T-cell (primary cell): ENCODE measurements at places on chromosomes 13 and 19. TPM values are rescaled to one million over a fixed set of nuclear protein-coding genes. Genes with fewer than 3 reads are reported as not detected.

DNA sequence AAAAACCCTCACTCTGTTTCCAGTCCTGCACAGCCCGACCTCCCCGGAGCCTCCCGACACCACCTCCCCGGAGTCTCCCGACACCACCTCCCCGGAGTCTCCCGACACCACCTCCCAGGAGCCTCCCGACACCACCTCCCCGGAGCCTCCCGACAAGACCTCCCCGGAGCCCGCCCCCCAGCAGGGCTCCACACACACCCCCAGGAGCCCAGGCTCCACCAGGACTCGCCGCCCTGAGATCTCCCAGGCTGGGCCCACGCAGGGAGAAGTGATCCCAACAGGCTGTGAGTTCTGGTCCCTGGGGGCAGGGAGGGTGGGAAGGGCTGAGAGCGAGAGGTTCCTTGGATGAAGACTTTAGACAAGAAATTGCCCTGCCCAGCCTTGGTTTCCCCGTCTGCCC lies 5.4 kb downstream of the MADCAM1 start:
- no peak for DNase-seq

DNA sequence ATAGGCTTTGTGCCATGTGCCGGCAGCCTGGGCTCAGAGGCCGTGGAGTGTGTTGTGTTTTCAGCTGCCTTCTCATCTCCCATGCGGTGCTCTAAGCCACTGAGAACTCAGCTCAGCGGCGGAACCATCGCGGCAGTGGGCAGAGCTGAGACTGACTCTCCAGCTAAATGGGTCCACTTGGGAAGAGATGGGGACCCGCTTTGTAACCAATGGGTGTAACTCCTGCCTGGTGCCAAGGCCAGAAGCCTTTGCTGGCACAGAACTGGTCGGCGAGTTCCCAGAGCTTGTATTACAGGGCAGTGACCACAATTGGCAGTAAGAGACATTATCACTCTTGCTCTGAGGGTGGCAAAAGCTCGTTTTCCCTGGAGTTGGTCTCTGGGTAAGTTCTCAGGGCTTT lies 183.0 kb downstream of the STK24 start:
- DNase-seq: no peak

- DNase-seq: no peak
Observed at GRCh38 chr19:8306235-8307054, 1.7 kb downstream of the CD320 start.

GRCh38 chr19:47994209-47994802 lies at the start of gene ELSPBP1:
Gene ELSPBP1 (plus strand): TSS chr19:47994632. CDS start chr19:48008668, 14,036 bp downstream.
- no peak for DNase-seq

- peak; percentile 53 for DNase-seq
Observed at GRCh38 chr19:40274585-40275544, 10.3 kb downstream of the AKT2 start.

GRCh38 chr13:60226507-60226906 lies 62.8 kb upstream of the DIAPH3 start:
- no peak for DNase-seq

- DNase-seq: no peak
Observed at GRCh38 chr13:45934283-45934682, 82.7 kb upstream of the SIAH3 start.

- no peak for DNase-seq
Observed at GRCh38 chr19:41076286-41076685, 12.0 kb upstream of the CYP2A13 start.

- DNase-seq: no peak
Observed at GRCh38 chr19:52197964-52198363, 8.1 kb downstream of the PPP2R1A start.

DNA sequence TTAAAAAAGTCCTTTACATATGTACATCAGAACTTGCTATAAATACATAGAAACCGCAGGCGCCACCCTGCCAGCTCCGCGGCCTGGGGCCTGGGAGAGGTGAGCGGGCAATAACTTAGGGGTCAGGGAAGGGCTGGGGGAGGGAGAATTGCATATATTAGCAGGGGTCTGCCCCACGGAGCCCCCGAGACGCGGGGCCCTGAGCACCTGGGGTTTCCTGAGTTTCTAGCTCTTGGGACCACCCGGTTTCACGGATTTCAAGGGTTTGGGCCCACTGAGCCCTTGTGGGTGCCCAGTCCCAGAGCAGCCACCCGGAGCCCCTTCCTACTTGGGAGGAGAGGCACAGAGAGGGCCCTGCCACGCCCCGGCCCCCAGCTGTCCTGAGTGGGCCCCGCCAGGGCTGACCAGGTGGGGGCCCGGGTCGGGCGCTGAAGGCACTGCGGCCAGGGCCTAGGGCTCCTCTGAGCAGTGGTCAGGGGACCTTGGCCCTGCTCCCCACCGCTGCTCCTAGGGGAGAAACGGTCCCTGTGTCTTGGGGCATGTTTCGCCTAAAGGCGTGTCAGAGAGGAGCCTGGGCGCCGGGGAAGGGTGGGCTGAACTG lies 4.0 kb downstream of the GPX4 start:
- no peak for DNase-seq

DNA sequence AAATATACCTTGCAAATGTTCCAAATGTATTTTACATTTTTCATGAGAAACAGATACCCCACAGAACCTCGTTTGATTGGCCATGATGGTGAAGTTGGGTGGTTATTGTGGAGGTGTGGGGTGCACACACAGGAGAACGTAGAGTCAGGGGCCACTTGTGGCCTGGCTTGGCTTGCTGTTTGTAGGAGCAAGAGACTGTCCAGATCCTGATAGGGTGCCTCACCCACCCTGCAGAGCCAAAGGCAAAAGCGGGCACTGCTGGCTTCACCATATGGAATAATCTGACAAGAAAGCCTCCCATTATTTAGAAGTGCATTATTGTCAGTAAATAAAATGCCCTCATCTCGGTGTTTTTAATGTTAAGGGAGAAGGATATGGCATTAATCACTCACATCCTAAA lies 330.2 kb downstream of the TEX29 start:
- no peak for DNase-seq

DNA sequence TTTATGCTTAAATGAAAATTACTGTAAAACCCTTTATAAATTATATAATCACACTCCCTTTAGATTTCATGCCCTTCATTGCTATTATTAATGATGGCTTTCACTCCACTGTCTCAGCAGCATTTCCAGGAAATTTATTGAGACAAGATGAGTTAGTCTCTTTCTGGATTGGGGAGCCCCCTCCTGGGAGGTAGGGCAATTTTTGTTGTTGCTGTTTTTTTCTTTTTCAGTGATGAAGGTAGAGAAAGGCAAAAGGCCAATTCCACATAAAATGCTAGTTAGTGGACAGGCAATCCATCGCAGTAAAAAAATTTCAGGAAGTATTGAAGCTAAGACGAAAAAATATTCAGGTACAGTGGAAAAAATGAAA lies 80.2 kb downstream of the TEX26 start:
- DNase-seq: no peak

- DNase-seq: no peak
Observed at GRCh38 chr13:48570216-48570828, 37.4 kb upstream of the RCBTB2 start.

DNA sequence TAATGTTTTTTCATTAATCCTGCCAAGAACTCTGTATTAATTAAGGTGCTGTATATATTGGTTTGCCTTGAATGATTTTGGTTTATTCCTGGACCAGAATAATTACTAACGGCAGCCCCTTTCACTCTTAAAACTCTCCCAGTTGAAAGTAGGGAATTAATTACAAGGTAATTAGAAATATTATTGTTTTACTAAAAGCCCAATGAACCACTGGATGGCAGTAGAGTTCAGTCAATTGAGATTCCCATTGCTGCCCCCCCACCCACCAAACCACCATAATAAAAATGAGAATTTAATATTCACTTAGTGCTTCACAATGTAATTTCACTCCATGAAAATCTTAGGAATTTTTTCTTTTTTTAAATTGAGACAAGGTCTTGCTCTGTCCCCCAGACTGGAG lies 13.7 kb downstream of the WBP4 start:
- DNase-seq: peak; percentile 30

DNA sequence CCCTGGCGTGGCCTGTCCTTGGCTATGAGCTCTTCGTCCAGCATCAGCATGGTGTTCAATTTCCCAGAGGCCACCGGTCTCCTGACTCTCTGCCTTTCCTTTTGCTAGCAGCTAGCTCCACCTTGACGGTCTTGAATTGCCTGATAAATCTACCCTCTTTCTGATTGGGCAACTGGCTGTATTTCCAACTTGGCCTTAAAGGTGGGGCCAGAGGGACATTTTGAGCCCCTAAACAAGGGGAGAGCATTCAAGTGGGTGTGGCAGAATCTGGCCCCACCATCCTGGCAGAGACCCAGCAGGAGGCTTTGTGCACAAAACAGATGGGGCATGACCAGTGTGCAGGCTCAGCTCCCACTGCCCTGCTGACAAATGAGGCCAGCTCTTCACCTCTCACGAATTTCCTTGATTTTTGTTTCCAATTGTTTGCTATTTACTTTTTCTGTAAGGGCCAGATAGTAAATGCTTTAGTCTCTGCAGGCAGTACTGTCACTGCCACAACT lies 148.9 kb upstream of the VSTM2B start:
- no peak for DNase-seq

DNA sequence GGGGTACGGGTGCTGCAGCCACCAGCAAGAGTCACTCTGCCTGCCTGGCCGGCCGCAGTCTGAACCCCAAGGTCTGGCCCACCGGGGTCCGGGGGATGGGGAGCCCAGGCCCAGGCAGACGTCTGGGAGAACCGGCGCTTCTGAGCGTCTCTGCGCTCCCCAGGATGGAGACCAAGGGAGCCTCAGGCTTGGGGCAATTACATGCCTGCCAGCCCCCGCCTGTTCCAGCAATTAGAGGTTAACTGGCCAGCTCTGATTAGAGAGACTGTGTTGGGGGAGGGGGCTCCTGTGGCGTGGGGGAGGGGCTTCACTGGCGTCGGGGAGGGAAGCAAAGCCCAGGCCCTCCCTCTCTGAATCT lies 11.9 kb downstream of the MEIS3 start:
- DNase-seq: no peak

GRCh38 chr19:18008814-18009213 lies 844 bp downstream of the ARRDC2 start:
- DNase-seq: no peak

GRCh38 chr13:73870970-73871935 lies 263.0 kb downstream of the KLF12 start:
- peak; percentile 23 for DNase-seq

DNA sequence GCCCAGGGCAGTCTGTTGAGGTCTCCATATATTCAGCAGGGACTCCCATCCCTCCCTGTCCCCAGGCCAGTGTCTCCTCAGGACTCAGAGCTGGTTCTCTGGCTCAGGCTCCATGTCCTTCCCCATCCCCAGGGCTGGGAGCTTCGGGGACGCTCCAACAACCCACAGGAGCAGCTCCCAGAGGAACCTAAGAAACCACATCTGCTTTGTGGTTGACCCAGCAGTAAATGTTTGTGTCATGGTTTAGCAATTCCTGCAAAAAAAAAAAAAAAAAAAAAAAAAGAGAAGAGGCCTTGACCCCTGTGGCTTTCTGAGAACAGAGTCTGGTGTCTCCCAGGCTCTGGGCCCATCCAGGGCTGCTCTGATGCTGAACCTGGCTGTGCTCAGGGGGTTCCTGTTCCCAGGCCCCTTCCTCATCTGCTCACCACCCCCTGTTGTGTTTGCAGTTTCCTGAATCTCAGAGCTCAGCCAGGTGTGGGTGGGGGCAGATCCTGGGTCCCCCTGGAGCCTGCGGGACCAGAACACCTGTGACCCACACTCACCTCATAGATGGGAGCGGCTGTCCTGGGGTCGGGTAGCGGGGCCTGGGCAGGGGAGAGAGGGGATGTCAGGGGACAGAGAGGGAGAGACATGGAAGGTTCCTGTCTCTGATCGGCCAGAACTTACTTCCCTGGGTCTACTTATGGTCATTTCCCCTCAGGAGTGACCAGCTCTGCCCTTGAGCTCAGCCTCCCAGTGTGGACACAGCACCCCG lies 25.2 kb upstream of the CEACAM1 start:
- no peak for DNase-seq

DNA sequence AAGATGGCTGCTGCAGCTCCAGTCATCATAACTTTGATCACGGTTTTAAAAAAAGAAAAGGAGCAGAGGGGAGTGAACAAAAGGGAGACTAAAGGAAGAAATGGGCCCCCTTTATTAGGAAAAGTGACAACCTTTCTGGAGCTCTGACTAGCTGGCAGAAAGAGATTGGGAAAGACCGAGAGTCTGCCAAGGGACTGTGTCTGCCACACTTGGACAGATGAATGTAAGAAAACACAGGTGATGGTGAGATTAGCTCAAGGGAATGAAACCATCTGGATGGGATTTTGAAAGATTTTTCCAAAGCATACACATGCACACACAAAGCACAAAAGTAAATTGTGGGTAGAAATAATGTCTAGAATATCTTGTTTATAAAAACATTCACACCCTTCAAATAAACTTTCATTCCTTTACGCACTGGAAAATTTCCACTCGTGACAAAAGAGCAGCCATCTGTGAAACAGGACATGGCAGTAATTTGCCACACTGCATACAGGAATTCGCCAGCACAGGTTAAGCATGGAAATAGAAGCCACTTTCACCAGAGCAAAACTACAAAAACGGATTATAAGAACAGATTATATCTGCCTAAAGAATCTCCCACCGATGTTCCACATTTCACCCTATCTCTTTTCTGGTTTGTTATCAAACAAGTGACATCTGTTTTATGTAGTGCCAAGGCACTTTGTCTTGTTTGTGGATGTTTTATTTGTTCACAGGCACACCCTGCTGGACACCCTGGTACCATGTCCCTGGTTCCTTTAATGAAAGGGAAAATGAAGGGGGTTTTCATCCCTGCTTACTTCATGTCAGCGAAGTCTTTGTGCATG lies 819.5 kb downstream of the DIAPH3 start:
- no peak for DNase-seq

DNA sequence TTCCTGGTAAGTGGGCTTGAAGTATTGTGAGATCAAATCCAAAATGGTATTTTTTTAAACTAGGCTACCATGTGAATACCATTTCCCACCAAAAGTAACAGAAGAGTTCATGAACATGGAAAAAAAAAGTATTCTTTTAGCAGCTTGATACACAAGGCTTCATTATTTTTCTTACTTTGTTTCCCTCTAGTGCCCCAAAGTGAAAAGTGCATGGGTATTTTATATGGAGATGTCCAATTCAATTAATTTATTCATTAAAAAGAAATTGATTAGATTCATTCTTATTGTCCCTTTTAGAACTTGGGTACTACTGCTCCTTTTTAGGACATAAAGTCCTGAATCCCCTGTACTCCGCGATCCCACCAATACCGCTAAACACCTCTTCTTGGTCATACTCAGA lies 28.6 kb upstream of the SCEL start:
- no peak for DNase-seq

- no peak for DNase-seq
Observed at GRCh38 chr19:8539621-8540149, 25.7 kb upstream of the ZNF414 start.

- no peak for DNase-seq
Observed at GRCh38 chr13:110490009-110490770, 71.3 kb downstream of the RAB20 start.

GRCh38 chr13:75217949-75218348 lies 264.0 kb downstream of the TBC1D4 start:
- no peak for DNase-seq

- no peak for DNase-seq
Observed at GRCh38 chr13:69264362-69265334, 843.0 kb upstream of the ATXN8OS start.

Gene CPB2
- total RNA-seq: 0.28 TPM

Gene SSC5D
- total RNA-seq: 1.1 TPM

Gene SERTM1
- total RNA-seq: not detected

Gene MAP4K1
- 329 TPM for total RNA-seq

Gene ZNF132
- 1.4 TPM for total RNA-seq

Gene LRRC63
- total RNA-seq: 0.76 TPM

Gene ZNF506
- 65.6 TPM for total RNA-seq

Gene MEIOSIN
- not detected for total RNA-seq

Gene SAFB
- total RNA-seq: 195 TPM

Gene THAP8
- total RNA-seq: 4.7 TPM

Gene GDF15
- total RNA-seq: not detected

Gene B3GNT8
- total RNA-seq: 1.5 TPM
